ENCODE measurements at places on chromosomes 13 and 19. TPM values are rescaled to one million over a fixed set of nuclear protein-coding genes. Genes with fewer than 3 reads are reported as not detected.
A peak's percentile ranks its signal among the peaks of the same experiment; 100 is the strongest.

GRCh38 chr13:44236801-44237207 is 136.8 kb upstream of the SERP2 start:
- DNase-seq = no peak

DNA sequence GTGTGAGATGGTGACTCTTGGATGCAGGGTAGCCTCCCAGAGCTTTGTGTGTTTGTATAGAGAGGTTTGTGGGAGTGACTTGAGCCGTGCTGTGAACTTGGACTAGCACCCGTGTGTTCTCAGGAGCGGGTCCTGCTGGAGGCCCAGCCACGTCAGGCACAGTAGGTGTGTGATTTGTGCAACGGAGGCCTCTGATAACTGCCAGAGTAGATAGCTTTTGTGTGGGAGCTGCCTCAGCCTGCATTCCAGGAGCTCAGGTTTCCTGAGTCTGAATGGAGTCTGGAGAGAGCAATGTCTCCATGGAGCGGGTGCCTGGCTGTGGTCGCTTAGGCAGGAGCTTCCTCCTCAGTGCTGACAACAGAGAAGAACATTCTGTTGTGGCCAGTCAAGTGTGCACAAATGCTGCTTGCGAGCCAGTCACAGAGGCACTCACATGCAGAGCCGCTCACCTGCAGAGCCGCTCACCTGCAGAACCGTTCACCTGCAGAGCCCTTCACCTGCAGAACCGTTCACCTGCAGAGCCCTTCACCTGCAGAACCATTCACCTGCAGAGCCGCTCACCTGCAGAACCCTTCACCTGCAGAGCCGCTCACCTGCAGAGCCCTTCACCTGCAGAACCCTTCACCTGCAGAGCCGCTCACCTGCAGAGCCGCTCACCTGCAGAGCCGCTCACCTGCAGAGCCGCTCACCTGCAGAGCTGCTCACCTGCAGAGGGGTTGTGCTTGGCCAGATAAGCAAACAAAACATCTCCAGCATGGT is 32.6 kb downstream of the TFDP1 start:
- no peak for DNase-seq

DNA sequence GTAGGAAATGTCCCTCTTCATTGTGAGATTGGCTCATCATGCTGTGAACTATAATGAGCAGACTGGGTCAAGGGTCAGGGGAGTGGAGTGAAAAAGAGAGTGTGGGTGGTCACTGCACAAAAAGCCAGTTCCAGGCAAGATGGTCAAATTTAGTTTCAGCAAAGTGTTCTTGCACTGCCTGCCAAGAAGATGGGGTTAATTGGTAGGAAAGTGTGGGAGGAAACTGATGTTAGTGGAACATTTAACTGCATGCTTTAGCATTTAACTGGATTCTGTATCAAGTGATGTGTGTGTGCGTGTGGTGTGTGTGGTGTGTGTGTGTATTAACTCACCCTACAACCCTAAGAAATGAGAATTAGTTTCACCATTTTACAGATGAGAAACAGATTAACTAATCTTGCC is 131.6 kb downstream of the COG6 start:
- DNase-seq = no peak

DNA sequence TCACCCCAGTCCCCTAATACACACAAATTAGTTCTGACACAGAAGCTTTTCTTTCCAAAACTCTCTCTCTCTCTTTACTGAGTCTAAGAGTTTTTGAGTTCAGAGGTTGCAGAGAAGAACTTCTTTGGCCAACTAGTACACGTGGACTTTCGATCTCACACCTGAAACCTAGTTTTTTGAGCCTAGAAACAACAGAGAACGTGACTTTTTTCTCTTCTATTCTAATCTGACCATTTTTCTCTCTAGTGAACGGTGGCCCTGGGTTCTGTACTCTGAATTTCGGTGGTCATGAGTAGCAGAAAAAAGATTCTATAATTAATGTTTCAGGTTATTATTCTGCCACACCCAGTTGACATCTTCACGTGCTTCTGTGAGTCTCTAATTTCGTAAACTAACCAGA is 24.2 kb downstream of the PCDH20 start:
- DNase-seq = no peak

Gene PROZ
- total RNA-seq = 0.53 TPM

Gene CYP2A6
- total RNA-seq = not detected

DNA sequence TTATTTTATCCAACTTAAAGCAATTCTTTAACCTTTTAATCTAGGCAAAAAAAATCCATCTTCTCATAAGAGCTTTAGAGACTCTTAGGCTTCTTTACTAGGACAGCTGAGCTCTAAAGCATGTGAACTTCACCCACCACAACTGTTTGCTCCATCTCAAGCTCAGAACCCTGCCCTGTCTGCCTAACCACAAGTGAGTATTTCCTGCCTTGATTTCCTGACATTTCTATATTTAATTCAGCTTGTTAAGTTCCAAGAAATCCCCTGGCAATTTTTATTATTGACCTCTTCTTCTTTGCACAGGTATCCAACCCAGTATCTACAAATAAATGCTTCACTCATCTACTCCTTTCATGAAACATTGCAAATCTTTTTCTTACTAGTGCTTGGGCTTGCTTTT is 21.1 kb upstream of the CEACAM21 start:
- DNase-seq = no peak

Gene CERS1
- total RNA-seq = not detected

GRCh38 chr13:110338441-110339101 is 31.5 kb downstream of the COL4A2 start:
- DNase-seq = no peak

DNA sequence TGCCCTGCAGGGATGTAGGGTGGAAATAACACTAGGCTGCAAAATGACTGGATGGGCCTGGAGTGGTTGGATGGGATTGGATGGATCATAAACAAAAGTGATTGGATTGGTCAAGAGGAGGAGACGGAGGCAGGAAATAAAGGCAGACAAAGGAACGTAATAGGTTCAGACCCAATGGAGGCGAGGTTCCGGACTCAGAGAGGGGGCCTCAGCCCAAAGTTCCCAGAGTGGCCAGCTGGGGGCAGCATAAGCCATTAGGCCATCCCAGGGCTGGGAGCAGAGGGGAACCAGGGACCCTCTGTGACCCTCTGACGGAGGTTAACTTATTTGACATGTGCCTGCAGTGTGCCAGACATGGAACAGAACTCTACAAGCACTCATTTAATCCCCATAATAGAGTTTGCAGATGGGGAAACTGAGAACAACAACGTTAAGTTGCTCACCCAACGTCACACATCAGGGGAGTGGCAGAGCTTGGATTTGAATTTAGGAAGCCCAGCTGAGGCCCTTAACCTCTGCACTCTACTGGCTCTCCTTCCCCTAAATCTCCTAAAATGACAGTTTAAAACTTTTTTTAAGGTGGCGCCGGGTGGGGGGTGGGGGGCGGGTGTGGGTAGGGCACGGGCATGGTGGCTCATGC is 15.3 kb upstream of the MAP1S start:
- DNase-seq = peak; percentile 64

- no peak for DNase-seq
Measured at GRCh38 chr13:39375601-39376000, 227.4 kb downstream of the LHFPL6 start.

DNA sequence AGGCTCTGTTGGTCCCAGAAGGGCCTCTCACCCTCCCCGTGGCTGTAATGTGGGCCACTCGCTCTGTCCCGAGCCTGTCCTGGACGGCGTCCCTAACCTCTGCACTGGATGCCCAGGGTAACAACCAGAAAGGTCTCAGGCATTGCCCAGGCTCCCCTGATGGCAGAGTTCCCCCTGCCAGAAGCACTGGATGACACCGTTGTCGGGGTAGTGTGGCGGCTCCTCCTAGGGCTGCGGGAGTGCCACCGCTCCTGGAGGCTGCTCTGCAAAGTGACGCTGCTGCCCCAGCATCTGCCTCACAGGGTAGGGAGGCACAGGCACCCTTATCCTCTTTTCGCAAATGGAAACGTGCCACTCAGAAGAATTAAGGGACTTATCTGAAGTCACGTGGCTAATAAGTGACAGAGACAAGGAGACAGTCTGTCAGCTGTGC is 32.0 kb downstream of the MPHOSPH8 start:
- no peak for DNase-seq

DNA sequence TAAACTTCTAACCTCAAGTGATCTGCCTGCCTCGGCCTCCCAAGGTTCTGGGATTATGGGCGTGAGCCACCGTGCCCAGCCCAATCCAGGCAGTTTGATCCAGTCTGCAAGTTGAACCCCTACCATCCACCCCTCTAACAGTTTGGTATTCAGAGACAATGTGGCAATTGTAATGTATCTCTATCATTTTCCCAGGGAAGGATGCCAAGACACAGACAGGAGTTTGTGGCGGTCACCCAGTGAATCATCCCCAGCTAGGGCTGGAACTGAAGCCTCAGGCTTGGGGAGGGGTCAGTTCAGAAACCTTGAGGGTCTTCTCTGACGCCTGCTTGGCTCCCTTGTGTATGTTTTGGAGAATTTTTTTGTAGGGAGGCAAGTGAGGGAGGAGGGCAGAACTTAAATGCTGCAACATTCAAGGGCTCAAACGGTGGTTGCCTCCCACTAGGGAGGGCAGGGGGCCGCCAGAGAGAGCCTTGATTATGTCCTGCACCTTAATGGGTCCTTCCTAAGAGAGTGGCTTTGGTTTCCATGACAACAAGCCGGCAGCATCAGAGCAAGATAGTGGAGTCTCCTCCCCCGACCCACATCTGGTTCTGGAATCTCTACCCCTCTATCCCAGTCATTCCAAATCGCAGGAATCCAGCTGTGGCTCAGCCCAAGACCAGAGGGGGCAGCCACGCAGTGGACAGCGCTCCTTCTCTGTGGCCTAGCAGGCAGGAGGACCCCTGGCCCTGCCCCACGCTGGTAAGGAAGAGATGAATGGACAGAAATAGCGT is 14.9 kb upstream of the FEM1A start:
- DNase-seq = no peak

Gene TRPC4
- 1.2 TPM for total RNA-seq

- DNase-seq = no peak
Measured at GRCh38 chr13:92179223-92179622, 780.8 kb downstream of the GPC5 start.

DNA sequence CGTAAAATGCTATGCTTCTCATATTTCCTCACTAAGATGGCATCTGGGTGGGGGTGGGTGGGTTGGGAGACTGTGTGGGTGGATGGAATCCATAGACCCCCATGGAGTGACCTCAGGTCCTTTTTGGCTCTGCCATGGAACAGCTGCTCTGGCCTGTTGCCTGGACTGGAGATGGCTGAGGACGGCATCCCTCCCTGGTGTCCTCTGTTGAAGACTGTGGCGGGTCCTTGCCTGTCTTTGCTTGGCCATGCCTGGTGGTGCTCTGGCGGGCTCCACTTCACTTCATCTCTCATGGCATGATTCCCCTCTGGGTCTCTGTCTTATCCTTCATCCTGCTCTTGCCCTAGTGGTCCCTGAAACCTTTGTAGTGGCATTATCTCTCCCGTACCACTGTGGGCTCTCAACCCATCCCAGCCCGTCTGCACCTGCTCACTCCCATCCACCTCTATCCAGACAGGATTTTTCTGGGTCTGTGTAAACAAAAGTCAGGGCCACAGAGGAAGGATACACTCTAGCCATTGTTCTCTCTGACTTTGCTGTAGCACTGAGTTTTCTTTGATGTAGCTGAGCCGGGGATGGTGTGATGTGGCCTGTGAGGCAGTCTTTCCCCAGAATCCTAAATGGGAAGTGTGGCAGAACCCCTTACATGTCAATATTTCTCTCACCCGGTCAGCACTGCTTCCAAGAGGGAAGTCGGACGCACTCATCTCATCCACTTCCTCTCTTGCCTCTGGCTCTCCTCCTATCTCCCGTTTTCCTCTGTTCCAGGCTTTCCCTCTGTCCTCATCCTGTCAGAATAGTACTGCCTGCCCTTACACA is 36.1 kb downstream of the WDFY2 start:
- no peak for DNase-seq

DNA sequence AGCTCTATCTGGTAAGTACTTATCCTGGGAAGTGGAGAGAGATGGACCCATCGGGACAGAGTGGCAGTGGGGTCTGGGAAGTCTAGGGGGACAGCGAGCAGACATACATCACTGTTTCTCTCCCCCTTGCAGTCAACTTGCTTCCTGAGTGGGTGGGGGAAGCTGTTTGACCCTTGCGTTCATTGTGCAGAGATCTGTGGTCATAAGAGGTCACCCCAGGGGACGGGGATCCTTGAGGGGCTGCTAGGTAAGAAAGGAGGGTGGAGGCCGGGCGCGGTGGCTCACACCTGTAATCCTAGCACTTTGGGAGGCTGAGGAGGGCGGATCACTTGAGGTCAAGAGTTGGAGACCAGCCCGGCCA is 474 bp downstream of the ARHGEF18 start:
- DNase-seq = no peak

Gene TMC4
- 281 TPM for total RNA-seq

Gene TEX26
- not detected for total RNA-seq

- peak; percentile 49 for DNase-seq
Measured at GRCh38 chr13:79776531-79777295, 295.8 kb downstream of the NDFIP2 start.

GRCh38 chr19:2032296-2032941 is 16.9 kb upstream of the BTBD2 start:
- peak; percentile 97 for DNase-seq

DNA sequence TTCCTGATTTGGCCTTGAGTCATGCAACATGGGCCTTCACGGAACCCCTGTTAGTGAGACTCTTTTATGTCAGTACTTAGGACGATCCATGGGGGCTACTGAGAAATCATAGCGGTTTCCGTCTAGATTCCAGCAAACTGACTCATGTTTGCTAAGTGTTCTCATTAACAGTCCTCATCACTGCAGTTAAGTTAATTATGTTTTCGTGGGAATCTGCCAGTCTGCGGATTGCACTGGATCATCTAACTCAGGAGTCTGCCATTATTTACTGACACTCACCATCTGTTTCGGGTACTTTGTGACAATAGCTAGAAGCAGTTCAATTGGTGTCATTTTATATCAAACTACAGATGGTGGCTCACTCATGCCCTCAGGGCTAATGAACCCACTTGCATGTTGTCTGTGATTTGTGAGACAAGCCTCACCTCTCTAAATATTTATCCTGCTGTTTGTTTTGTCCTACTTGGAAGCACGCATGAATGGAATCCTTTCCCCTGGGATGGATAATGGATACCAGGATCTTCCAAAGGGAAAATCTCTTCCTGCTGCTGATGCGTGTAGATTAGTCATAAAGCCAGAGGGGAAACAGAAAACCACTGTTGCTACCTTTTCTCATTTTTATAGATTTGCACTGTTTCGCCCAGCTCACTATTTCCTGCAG is 61.8 kb downstream of the RAB20 start:
- no peak for DNase-seq

DNA sequence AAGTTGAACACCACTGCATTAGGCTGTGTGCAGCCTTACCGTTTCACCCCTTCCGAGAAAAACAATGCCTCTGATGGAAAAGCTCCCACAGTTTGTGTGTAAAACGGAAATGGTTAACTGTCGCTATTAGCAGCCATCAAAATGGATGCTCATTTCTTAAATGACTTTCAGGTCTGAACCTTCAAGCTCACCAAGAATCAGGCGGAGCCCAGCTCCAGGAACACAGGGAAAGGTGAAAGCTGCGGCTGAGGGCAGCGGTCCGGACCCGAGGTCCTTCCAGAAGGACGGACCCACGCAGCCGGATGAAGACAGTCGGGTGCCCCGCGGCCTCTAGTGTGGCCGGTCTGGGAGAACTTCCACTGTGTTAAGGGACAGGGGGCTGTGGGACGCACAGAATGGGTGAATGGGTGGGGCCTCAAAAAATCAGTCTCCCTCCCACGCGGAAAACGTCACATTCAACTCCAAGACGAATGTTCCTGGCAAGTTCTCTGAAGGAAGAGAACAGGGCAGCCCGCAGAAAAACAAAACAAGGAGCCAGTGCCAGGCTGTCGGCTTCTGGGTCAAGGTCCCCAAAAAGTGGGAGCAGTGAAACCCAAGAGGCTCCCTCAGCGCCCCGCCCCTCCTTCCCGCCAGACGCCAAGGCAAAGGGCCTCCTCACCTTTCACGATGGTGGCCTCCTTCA is 4.9 kb downstream of the IRS2 start:
- peak; percentile 61 for DNase-seq

Gene RPS5
- 428 TPM for total RNA-seq

- DNase-seq = no peak
Measured at GRCh38 chr13:79562557-79562956, 81.6 kb downstream of the NDFIP2 start.

All from Peyer's patch (tissue), 4 donors.